Activated CD8-positive, alpha-beta memory T cell treated with anti-CD3 and anti-CD28 coated beads for 4 hours (primary cell): ENCODE measurements at places on chromosomes 2 and 18.

DNA sequence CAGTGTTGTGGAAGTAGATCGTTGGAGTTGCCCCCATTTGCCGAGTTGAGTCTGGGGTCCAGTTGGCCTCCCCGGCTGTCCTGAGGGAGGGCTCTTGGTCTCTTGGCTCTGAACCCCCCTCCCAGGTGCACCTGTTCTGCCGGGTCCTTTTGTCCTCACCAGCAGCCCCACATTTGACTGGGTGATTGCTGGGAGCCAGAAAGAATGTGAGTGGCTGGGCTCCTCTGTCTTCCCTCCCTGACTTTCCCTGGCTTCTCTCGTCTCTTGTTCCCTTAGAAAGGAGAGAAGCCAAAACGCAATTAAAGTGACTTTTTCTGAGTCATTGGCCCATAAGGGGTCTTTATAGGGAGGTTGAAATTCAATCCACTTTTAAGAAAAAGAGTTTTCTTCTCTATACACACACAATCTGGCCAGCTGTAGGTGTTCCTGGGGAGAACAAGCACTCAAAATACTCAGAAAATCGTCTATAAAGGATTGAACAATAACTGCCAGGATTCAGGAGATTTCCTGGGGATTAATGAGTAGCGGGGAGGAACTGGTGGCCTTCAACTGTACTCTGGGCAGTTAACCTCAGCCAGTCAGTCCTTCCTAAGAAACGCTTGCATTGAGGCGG lies 131.0 kb downstream of the TMEM182 start:
- no peak for DNase-seq

GRCh38 chr18:76986406-76986805 lies 146.2 kb downstream of the MBP start:
- DNase-seq, result no peak

GRCh38 chr2:199810422-199811171 lies 40.4 kb downstream of the FTCDNL1 start:
- no peak for DNase-seq

- no peak for DNase-seq
Measured at GRCh38 chr2:11410101-11410500, 55.9 kb downstream of the E2F6 start.

- no peak for DNase-seq
Measured at GRCh38 chr2:63218800-63219526, 168.3 kb downstream of the OTX1 start.

DNA sequence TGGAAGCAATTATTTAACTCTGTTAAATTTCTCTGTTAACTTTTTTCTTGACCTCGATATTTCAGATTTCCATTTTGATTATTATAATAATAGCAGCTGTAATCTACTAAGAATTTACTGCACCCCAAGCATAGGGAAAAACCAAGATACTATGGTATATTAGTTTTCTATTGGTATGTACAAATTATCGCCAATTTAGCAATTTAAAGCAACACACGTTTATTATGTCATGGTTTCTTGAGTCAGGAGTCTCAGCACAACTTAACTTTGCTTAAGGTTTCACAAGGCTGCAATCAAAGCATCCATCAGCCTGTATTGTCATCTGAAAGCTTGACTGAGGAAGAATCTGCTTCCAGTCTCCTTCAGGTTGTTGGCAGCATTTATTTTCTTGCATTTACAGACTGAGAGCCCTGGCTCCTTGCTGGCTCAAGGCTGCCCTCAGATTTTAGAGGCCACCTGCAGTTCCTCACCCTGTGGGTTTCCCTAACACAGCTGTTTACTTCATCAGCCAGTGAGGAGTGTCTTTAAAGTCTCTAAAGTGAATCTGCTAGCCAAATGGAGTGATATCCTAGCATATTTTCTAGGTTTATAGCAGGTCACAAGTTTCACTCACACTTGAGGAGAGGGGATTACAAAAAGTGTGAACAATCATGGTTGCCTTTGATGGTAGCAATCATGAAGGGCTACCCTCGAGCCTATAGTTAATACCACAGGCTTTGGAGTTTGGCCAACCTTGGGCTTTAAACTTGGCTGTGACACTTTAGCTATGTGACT lies 4.4 kb upstream of the VPS54 start:
- no peak for DNase-seq

DNA sequence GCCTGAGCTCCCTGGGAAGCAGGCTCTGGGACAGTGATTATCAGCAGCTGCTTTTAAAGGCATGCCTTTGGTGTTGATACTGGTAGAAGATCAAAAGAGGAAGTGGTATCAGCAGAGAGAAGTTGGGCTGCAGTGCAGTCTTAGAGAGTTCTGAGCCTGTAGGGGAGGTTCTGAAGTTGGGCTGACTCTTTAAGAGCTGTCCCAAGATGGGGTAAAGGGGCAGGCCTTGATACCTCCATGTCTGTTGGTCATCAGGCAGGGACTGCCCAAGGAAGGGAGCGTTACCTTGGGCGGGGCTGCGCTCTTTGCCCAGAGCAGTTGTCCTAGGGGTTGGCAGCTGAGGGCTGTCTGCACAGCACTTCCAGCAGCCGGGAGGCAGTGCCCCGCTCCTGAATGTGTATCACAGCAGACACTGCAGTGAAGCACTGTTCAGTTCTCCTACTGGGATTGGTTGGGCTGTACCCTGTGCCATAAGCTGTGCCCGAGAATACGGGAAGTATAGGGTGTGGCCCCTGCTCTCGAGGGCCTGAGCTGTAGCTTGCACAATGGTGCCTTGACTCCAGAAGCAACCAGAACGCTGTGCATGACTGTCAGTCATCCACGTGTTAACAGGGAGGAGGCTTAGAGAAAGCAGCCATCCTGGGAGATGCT lies 177.0 kb downstream of the CTIF start:
- DNase-seq, result no peak

GRCh38 chr2:170675701-170676100 lies 39.4 kb upstream of the SP5 start:
- no peak for DNase-seq

DNA sequence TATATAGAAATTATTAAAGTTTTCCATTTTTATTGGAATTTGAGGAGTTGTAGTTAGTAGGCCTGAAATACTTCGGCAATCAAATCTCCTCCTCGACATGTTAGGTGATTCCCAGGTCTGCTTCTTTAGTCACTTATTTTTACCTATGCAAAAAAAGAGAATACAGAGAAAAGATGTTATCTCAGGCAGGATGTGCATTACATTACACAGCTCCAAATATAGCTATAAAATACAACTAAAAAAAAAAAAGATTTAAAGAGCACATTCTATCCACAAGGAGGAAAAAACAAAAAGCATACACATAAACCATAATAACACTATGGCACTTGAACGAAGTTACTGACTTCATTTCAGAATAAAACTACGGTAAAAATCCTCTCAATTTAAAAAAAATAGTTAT lies 8.1 kb downstream of the STK17B start:
- DNase-seq, result no peak

GRCh38 chr2:135773319-135773718 lies 31.7 kb downstream of the UBXN4 start:
- DNase-seq, result no peak

DNA sequence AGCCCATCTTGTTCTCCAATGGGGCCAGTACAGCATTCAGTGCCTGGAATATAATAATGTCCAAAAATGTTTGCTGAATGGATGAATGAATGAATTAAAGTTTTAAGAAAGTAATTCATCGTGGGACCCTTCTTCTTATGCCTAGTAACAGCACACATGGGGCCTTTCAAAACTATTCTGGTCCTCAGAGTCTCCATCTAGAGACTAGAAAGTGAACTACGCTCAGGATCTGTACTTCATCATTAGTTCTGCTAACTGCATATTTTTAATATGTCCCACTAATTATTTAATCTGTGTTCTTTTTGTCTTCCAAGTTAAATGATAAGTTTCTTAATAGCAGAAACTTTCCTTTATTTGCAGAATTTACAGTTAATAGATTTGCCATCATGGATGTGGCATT lies 172.5 kb downstream of the SMAD2 start:
- no peak for DNase-seq

- DNase-seq, result no peak
Measured at GRCh38 chr2:19336781-19337180, 21.6 kb downstream of the OSR1 start.

- DNase-seq, result no peak
Measured at GRCh38 chr2:83487451-83487850, 971.6 kb downstream of the SUCLG1 start.

GRCh38 chr2:32732120-32732519 lies 104.3 kb downstream of the TTC27 start:
- no peak for DNase-seq

DNA sequence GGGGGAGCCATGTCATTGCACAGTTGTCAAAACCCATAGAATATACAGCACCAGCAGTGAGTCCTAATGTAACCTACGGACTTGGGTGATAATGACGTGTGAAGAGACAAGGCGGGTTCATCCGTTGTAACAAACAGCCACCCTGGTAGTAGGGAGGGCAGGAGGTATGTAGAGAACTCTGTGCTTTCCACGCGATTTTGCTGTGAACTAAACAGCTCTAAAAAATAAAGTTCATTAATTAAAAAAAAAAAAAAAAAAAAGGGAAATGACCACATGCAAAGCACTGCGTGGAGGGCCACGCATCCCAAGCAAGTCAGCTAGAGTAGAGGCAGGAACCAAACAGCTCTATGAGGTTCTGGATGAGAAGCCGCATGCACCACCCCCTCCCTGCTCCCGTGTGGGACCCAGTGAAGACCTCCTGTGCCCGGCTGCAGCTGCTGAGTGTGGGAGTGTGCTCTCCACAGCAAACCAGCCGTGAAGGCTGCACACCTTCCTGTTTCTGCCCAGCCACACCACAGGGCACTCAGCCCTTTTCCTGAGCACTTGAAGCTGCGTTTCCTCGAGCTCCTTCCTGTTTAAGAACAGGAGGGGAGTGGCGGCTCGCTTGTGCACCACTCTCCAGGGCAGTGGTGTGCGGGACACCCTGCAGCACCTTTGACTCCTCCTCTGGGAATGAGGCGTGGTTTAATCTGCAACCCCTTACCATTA lies 65.6 kb downstream of the ODC1 start:
- no peak for DNase-seq
